Endodermal cell (in vitro differentiated cells): ENCODE measurements at places on chromosomes 3 and 15. TPM values are rescaled to one million over a fixed set of nuclear protein-coding genes. Genes with fewer than 3 reads are reported as not detected.
A peak's percentile ranks its signal among the peaks of the same experiment; 100 is the strongest.

- no peak for DNase-seq
- peak overlapping the region; percentile 95 for H3K4me3 ChIP-seq
- no peaks in the 10 kb centered on the region for H3K36me3 ChIP-seq
- H3K27me3 ChIP-seq: no peaks in the 10 kb centered on the region
- H3K27ac ChIP-seq: peak overlapping the region; percentile 95
- peaks cover 3% of the 10 kb centered on the region for H3K4me1 ChIP-seq
These were observed 853 bp downstream of the TCAIM start for GRCh38 chr3:44339181-44340057.

GRCh38 chr3:27542476-27542875 lies 58.3 kb upstream of the SLC4A7 start:
- no peak overlapping the region for H3K27ac ChIP-seq
- H3K27me3 ChIP-seq: no peaks in the 10 kb centered on the region
- peak; percentile 28 for DNase-seq
- H3K4me3 ChIP-seq: no peak overlapping the region

DNA sequence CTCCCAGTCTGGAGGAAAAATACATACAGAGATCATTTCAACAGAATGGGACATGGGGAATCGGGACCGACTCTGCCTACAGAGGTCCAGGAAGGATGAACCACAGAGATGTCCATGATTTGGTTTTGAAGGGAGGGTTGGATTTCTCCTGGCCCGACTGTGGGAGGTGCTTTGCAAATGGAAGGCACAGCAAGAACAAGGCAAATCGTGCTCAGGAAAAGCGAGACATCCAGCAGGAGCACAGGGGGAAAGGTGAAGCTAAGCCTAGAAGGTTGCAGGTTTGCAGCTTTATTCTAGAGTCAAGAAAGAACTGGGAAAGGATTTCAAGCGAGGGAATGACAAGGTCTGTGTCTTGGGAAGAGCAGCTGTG lies 181.9 kb downstream of the OPA1 start:
- peaks cover 9% of the 10 kb centered on the region for H3K4me1 ChIP-seq
- no peak overlapping the region for H3K27ac ChIP-seq
- H3K27me3 ChIP-seq: no peaks in the 10 kb centered on the region
- H3K4me3 ChIP-seq: no peak overlapping the region
- no peaks in the 10 kb centered on the region for H3K36me3 ChIP-seq

DNA sequence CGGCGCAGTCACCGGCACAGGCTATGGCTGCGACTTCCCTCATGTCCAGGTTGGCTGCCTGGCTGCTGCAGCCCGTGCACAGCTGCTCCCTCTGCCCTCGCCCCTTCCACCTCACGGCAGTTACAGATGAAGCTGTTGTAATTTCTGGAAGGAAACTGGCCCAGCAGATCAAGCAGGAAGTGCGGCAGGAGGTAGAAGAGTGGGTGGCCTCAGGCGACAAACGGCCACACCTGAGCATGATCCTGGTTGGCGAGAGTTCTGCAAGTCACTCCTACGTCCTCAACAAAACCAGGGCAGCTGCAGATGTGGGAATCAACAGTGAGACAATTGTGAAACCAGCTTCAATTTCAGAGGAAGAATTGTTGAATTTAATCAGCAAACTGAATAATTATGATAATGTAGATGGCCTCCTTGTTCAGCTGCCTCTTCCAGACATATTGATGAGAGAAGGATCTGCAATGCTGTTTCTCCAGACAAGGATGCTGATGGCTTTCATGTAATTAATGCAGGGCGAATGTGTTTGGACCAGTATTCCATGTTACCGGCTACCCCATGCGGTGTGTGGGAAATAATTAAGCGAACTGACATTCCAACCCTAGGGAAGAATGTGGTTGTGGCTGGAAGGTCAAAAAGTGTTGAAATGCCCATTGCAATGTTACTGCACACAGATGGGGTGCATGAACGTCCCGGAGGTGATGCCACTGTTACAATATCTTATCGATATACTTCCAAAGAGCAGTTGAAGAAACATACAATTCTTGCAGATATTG lies 13.2 kb upstream of the GNB4 start:
- no peak for DNase-seq
- H3K36me3 ChIP-seq: no peaks in the 10 kb centered on the region
- peaks cover 4% of the 10 kb centered on the region for H3K4me1 ChIP-seq
- no peak overlapping the region for H3K27ac ChIP-seq
- no peaks in the 10 kb centered on the region for H3K27me3 ChIP-seq
- H3K4me3 ChIP-seq: no peak overlapping the region

EAF2 gene
- 3.4 to 4.6 TPM (median 4.6 TPM) in 3 replicates for total RNA-seq

NAALADL2 gene
- total RNA-seq: 1.8 TPM in 2 replicates

ITIH1 gene
- 0.78 TPM in 1 of 3 replicates, not detected in the others for total RNA-seq
